ENCODE measurements at places on chromosomes 12 and 14.

DNA sequence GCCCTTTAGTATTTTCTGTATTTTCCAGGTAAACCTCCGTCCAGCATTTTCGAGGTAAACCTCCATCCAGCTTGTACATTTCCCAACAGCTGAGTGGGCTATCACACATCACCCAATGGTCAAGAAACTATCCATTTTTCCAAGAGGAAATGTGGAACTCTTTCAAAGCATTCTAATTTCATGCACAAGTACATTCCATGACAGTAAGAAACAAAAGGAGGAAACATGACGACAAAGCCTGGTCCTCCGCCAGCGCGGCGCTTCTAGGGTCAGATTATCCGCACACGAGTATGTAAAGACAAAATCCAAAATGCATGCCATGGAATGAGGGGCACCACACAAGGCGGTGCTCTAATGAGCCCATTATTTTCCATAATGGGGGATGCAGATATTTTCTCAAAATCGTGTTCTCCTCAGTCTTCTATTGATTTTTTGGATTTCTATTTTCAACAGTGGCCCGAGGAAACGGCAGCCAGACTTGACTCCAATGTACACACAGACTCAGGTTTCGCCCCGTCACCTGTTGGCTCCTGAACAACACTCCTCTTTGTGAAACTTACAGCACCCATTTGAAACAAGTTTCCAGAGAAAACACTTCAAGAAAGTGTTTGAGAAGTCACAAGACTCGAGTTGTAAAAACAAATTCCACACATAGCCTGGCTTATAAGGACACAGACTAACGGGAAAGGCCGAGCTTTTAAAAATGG, 107.4 kb downstream of the PRICKLE1 start:
- DNase-seq = no peak

GRCh38 chr14:81452341-81453133, 52.4 kb upstream of the STON2 start:
- no peak for DNase-seq

GRCh38 chr14:69620211-69620611, 8.8 kb downstream of the SUSD6 start:
- DNase-seq = no peak

GRCh38 chr12:83753205-83753604, 1066.5 kb downstream of the TMTC2 start:
- DNase-seq = no peak

GRCh38 chr14:50001151-50001998, 108.5 kb downstream of the ARF6 start:
- DNase-seq = no peak

DNA sequence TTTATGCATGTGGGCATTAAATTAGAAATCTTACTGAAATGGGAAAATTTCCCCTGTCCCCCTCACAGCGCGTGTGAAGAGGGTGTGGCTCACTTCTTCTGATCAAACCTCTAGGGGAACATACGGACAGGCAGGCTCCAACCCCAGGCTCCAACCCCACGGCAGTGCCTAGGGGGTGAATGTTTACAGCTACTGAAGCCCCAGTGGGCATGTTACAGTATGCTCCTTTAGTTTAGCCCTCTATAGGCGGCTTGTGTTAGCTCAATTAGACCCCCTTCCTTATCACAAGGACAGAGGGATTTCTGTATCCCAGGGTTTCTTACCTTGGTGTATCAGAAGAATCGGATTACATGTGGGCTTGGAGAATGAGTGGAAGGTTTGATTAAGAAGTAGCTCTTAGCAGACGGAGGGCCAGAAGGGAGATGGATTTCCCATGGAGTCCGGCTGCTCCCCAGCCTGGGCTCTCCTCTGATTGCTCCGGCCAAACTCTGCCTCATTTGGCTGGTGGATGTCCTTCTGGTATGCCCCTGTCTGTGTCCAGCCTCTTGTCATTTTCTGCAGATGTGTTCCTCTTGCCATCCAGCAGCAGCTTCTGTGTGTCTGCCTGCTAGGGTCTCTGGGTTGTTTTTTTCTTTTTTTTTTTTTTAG, 223.7 kb downstream of the TMTC2 start:
- DNase-seq = no peak

- no peak for DNase-seq
Observed at GRCh38 chr12:80235944-80236343, 136.6 kb downstream of the OTOGL start.

- DNase-seq = no peak
Observed at GRCh38 chr14:61752626-61753025, 9.6 kb upstream of the SNAPC1 start.

DNA sequence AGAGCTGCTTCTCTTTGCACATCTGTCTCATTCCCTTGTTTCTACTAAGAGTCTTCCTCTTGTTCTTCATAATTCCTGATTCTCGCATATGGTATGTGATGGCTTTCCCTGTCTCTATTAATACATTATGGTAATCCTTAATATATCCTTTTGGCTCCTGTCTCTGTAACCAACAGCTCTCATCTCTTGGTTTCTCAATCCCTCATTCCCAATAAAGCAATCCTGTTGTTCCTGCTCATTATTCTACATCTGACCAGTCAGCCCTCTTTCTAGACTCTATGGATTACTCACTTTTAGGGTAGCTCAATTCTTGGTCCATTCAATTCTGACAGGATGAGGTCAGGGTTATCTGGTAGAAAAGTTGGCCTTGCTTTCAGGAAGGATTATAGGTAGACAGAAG, 349.9 kb downstream of the LRIG3 start:
- DNase-seq = no peak

- DNase-seq = no peak
Observed at GRCh38 chr14:78790271-78790670, 620.1 kb downstream of the NRXN3 start.

- no peak for DNase-seq
Observed at GRCh38 chr14:23034498-23035302, at the start of gene PSMB5. PSMB5 (minus strand) TSS chr14:23034900; CDS start chr14:23034881, 19 bp downstream.

DNA sequence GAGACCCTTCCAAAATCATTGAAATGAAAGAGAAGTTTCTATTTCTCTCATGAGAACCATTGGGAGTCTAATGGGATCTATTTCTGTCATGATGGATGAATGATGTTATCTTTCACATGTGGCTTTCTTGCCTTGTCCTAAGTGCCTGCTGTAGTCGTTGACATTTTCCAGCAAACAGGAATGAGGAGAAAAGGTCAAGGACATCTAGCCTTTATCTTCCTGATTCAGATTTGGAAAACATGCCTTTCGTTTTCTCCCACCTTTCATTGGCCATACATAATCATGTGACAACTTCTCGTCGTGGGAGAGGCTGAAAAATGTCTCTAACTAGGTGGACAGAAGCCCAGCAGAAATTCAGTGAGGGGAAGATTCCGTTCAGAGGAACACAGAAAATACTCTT, 94.5 kb downstream of the PCNX1 start:
- no peak for DNase-seq

DNA sequence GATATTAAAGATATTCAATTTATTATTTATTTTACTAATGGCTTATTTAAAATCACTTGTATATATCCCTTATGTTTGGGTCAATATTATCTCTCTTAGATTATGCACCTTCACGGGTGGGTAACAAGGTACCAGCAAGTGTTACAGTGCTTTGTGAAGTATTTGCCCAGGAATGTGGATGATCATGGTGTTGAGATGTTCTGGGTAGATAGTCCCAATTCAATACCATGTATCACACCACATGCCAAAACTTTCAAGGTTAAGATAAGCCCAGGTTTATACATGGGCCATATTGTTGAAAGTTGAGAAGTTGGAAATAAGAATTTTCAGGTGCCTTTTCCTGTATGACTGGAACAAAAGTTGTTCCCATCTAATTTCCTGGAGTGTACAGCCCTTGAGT, 131.3 kb upstream of the RASSF8 start:
- no peak for DNase-seq

- no peak for DNase-seq
Observed at GRCh38 chr12:117408161-117408791, 46.9 kb upstream of the NOS1 start.

- DNase-seq = no peak
Observed at GRCh38 chr12:66786531-66787308, 107.8 kb upstream of the GRIP1 start.

GRCh38 chr12:66190519-66191370, 1.7 kb downstream of the IRAK3 start:
- DNase-seq = no peak

DNA sequence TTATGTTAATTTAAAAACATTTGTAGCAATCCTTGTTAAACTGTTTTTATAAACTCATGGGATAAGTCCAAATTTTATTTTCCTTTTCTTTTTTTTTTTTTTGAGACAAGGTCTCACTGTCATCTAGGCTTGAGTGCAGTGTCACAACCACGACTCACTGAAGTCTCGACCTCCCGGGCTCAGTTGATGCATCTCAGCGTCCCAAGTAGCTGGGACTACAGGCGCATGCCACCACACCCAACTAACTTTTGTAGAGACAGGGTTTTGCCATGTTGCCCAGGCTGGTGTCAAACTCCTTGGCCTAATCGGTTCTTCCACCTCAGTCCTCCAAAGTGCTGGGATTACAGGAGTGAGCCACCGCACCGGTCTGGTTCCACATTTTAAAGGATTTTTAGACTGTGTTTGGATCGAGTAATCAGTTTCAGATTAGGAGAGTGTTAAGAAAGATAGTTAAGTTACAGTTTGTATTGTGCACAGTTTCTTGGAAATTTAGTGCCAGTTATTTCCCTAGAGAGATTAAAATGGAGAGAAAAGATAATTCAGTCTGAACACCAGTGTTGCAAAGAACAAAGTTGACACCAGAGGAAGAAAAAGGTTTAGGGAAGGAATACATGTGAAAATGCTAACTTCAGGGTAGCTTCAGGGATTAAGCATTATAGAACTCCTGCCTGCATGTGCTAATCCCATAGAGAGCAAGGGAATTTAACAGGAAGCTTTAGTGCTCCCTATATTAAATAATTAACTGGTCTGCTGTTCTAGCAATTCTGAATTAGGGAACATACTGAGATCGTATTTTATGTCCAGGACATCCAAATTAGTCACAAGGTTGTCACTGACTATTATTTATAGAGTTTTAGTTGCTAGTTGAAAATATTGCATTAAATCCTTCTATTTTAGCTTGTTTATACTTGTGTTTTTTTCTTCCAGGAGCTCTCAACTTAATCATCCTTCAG, 10.1 kb downstream of the RAP1B start:
- DNase-seq = no peak

DNA sequence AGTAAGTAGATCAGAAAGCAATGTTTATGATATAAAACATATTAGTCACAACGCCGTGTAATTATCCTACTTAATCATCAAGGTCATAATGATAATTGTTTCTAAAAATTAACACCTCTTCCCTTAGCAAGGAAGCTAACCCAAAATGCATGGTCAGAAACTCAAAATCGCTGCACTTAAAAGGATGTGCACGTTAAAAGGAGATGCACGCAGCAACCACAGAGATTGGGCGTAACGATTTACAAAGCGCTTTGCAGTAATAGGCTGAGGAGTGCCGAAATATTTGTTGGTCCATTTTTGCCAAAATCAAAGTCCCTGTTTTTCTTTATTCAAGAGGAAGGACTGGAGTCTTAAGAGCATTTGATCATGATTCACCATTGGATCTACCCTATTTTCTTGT, 1077.2 kb downstream of the VRK1 start:
- no peak for DNase-seq

DNA sequence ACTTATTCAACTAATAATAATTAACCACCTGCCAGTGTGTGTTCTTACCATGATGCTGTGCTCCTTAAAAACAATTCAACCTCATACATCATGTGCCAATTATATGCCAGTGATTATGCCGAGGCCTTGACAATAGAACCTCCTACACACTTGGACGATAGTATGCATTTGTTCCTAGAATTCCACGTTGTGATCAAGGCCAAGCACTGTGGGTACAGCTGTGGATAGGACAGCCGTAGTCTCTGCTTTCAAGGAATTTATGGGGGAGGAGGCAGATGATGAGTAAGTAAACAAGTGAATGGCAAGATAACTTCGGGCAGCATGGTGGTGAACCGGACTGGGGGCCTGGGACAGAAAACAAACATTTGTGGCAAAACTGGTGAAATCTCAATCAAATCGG, 18.0 kb upstream of the MYO1H start:
- DNase-seq = no peak

GRCh38 chr12:3523728-3524127, 32.7 kb downstream of the PRMT8 start:
- DNase-seq = no peak

- DNase-seq = no peak
Observed at GRCh38 chr12:130796985-130797686, 41.9 kb downstream of the STX2 start.

DNA sequence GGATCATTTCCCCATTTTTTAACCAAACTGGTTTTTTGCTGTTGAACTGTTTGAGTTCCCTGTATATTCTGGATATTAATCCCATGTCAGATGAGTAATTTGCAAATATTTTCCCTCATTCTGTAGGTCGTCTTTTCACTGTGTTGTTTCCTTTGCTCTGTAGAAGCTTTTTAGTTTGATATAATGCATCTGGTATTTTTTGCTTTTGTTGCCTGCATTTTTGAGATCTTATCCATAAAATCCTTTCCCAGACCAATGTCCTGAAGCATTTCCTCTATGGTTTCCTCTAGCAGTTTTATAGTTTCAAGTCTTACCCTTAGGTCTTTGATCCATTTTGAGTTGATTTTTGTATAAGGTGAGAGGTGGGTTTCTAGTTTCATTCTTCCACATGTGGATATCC, 71.3 kb downstream of the LRP6 start:
- no peak for DNase-seq

GRCh38 chr14:67332468-67332867, 27.1 kb downstream of the ATP6V1D start:
- DNase-seq = no peak

DNA sequence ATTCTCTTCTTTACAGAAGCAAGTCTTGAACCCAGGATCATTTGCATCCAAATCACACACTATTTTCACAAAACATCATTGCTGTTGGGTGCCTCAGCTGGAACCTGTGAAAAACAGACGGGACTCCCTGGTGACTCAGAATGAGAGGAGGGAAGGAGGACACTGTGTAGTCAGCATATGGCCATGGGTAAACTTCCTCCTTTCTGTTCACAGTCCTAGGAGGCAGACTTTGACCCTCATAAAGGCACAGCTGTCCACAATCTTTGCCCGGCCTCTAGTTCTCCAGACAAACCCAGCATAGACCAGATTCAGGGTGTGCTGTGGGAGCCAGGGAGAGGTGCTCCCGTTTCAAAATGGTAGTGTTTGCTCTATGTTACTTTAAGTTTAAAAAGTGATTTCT, 62.0 kb downstream of the DYRK2 start:
- no peak for DNase-seq

GRCh38 chr14:50985124-50985858, 41.0 kb upstream of the PYGL start:
- no peak for DNase-seq

- DNase-seq = no peak
Observed at GRCh38 chr14:81125536-81125935, 95.2 kb downstream of the GTF2A1 start.
